PC-9 (cell line): ENCODE measurements at places on chromosomes 6 and 20.
A peak's percentile ranks its signal among the peaks of the same experiment; 100 is the strongest.

- no peak for DNase-seq
These were observed 60.1 kb upstream of the BMP2 start for GRCh38 chr20:6707321-6707831.

GRCh38 chr6:75149240-75149639, 56.6 kb downstream of the COL12A1 start:
- DNase-seq, result no peak

- no peak for DNase-seq
These were observed 6.0 kb downstream of the TREM1 start for GRCh38 chr6:41280381-41281057.

- DNase-seq, result no peak
These were observed 41.2 kb upstream of the PDE10A start for GRCh38 chr6:165704045-165704748.

- no peak for DNase-seq
These were observed 235.8 kb downstream of the NFATC2 start for GRCh38 chr20:51306521-51307358.

- no peak for DNase-seq
These were observed 57.8 kb downstream of the TPD52L1 start for GRCh38 chr6:125211352-125211751.

GRCh38 chr20:34755367-34755766, 51.2 kb downstream of the TP53INP2 start:
- no peak for DNase-seq

DNA sequence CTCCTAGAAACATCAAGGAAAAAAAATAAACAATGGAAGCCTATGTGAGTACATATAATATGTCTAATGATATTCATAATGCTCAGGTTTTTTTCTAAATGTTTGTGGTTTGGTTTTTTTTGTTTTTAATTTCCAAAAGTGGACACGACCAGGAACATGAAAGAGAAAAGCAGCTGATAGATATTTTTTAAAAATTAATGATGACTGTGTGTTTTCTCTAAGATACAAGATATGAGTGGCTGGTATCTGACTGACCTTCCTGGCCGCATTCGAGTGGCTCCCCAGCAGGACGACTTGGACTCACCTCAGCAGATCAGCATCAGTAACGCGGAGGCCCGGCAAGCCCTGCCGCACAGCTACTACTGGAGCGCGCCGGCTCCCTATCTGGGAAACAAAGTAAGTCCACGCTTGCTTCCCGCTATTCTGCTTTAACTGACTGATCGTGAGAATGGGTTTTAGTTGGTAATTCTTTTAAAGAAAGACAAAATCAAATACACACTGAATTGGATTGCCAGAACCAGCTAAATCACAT, 309.6 kb downstream of the LAMA2 start:
- no peak for DNase-seq

GRCh38 chr6:110823146-110823545, 7.9 kb upstream of the CDK19 start:
- DNase-seq, result no peak

DNA sequence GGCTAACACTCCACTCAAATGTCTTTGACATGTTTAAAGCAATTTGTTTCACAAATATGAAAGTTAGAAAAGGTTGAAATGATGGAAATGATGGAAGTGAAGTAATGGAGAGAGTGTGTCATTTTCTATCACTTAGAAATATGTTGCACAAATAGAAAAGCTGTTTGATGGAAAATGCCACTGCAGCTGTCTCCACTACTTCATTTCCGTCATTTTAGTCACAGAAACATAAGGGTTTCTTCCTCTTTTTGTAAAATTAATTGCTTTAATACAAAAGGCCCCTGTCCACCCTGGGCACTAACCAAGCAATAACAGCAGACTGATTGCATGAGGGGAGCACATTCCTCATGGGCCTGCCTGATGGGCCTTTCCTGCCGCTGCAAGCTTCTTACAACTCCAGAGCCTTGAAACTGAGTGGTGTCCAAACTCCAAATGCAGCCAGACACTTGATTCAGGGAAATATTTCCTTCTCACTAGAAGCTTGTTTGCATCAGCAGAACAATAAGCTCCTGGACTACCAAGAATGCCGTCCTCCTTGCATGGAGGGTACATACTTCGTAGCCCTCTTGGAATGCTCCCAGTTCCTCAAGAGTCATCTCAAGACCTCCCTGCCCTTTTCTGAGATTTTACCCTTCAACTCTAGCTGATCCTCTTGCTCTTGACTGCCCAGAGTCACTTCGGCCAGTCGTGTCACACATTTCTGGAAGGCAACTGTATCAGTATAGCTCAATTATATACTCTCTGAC, 36.1 kb downstream of the F13A1 start:
- no peak for DNase-seq

DNA sequence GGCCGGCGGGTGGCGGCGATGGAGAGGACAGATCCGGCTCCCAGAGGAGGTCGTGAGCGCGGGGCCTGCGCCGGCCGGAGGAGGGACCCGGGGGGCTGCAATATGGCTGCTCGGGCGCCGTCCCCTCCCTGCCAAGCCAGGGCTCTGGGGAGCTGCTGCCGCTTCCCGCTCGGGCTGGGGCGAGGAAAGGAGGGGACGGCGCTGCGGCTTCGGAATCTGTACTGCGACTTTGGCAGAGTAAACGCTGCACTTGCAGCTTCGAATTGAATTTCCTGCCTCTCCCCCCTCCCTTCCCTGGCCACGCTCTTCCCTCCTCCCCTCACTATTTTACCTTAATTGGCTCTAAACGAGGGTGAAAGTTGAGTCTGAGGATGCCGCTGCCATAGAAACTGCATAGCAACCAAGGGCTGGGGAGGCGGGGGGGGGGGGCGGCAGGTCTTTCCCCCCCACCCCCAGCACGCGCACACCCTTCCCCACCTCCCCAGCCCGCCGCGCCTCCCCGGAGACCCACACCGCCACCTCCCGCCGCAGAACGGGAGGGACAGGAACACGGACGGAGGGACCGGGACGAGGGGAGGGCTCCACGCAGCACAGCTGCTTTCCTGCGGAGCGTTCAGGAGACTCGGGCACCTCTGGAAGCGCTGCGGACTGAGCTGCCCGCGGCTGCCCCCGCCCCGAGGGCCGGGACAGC, 93.9 kb downstream of the RNASET2 start:
- DNase-seq, result no peak

GRCh38 chr6:168216117-168216516, 103.5 kb downstream of the DACT2 start:
- no peak for DNase-seq

DNA sequence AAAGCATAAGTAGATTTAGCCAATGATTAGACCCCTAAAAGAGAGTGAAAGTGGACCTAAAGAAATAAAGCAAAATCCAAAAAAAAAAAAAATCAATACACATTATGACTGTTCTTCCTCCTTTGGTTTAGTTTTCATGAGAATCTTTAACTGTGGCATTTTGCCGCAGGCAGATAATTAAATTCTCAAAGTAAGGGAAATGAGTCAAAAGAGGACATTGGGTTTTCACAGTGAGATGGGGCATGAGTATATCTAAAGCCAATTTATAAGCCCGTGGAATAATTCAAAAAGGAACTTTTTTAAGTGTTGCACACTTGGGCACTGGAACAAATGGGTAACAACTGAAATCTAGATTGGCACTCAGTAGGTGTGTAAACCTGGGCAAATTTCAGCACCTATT, 230.3 kb downstream of the PKHD1 start:
- no peak for DNase-seq

- no peak for DNase-seq
These were observed 20.8 kb upstream of the FAM83D start for GRCh38 chr20:38905375-38905774.

GRCh38 chr6:82622461-82622860, 258.8 kb downstream of the TPBG start:
- DNase-seq, result no peak

- no peak for DNase-seq
These were observed 112.3 kb downstream of the CBLN4 start for GRCh38 chr20:55893031-55893430.

- no peak for DNase-seq
These were observed 6.2 kb downstream of the KCNK5 start for GRCh38 chr6:39223061-39223460.

- DNase-seq, result no peak
These were observed 128.2 kb upstream of the TMEM170B start for GRCh38 chr6:11409371-11409770.

DNA sequence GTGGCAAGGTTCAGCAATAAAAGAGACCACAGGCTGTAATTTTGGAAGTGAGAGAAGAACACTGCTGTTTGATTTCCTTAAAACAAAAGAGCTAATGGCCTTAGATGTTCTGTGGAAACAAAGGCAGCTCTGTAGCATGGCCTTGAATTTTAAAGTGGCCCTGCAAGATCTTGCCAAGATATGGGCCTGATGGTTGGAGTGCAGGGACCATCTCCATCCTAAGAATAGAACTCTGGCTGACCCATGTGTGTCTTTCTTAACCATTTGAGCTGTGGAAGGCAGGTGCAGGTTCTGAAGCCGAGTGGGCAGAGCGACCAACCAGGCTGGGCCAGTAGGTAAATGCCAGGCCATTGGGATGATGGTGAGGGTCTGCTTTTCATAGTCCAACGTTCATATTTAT, 73.8 kb upstream of the VSTM2L start:
- no peak for DNase-seq

DNA sequence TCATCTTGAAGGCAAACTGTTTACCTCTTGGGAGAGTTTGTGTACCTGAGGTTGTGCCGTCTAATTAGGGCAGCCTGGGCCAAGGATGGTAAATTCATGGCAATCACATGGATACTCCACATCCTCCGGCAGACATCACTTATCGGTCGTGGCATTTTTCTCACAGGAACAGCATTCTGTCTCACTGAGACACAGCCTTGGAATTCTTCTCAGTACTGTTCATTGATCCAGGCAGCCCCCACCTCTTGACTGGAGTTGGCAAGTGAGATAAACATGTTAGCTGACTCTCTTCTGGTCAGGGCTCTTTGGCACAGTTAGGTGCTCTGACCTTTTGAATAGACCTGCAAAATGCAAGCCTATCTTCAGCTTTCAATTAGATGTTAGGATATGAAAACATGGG, 511.4 kb upstream of the FLRT3 start:
- DNase-seq, result no peak

DNA sequence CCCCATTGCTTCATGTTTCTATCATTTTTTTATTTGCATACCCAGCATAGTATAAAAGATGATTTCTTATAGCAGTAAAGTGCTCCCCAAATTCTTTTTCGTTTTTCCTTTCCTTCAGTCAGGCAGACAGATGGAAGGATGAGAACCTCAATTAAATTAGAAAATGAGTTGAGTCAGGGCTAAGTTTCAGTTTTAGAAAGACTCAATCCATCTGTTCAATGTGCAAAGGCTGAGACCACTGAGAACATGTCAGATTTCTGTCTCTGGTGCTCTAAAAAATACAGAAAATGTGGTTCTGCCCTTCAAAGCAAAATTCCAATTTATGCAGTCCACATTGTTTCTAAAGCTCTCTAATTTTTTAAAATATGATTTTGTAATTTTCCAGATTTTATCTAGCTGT, 257.6 kb upstream of the HS3ST5 start:
- no peak for DNase-seq

GRCh38 chr6:24933868-24934401, 1.8 kb downstream of the RIPOR2 start:
- no peak for DNase-seq

DNA sequence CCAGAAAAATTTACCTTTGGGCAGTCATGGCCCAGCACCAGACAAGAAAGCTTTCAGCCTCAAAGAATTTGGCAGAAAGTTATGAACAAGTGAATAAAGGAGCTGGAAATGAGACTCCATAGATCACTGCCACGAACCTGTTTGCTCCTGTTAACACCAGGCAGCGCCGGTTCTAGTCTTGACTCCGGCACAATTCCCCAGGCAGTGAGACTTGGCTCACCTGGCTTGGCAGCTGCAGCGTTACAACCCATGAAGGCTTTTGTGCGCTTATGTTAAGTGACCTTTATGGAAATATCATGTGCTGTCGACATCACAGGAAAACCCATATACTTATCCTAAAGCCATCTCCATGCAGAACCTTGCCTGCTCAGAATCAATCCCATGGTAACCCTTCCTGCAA, 22.2 kb upstream of the FOXC1 start:
- no peak for DNase-seq

DNA sequence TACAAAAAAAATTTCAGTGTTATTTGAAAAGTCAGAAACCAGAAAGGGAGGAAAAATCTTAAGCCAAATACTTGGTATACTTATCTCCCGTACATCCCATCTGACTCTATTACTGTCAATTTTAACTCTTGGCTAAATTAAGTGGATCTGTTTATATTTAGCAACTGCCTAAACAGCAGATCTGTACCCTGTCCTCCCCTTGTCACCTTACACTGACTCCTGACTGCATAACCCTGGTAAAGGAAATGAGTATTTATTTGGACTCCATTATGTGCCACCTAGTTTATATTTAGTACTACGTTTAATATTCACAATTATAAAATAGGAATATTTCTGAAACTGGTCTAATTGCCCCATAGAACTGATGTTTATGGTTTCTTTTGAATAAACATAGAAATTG, 730.2 kb upstream of the GJE1 start:
- no peak for DNase-seq

DNA sequence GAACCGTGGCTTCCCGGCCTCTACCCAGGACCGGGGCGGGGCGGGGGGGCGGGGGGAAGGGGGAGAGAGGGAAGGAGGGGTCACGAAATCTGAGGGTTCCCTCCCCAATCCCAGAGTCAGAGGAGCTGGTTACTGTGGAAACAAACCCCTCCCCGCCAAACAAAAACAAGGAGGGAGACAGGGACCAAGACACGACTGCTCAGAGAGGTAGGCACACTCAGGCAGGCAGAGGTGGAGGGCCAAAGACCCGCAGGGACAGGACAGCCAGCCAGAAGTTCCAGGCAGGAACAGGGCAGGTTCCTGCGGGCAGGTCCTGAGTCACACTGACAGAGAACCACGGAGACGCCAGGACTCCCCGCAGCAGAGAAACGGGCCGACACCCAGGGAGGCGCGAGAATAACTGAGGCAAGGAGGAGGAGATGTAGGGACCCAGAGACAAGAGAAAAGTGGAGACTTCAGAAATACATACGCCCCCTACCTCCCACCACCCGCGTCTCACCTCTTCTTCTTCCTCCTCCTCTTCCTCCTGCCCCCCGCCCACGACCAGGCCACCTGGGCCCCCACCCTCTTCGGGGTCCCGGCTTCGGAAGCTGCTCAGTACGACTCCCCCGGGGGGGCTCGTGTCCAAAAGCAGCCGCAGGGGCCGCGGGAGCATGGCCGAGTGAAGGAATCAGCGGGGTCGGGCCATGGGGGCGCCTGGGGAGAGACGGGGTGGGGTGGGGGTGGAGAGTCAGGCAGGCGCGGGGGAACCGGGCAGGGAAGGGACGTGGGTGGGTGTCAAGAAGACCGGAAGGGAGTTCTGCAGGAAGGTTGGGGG, 578 bp downstream of the RGL2 start:
- DNase-seq, result peak; percentile 89

DNA sequence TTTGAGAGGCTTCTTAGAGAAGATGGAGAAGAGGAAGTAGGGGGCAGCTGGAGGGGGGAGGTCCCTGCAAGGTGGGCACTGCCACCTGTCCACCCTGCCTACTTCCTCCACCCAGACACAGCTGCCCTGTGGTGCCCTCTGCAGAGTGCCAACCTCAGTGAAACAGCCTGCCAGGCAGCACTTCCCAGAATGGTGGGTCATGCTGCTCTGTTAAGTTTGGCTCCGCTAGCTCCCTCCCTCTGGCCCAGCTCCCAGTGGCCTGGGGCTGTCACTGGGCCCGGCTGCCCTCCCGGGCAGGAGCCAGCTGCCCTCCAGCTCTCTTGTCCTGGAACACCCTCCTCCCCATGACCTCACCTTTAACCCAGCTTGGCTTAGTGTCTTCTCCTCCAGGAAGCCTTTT, 5.1 kb upstream of the EPB41L1 start:
- DNase-seq, result no peak

- DNase-seq, result no peak
These were observed 660.2 kb downstream of the HTR1B start for GRCh38 chr6:76803038-76803580.
